ENCODE measurements at places on chromosomes 2 and 18.

DNA sequence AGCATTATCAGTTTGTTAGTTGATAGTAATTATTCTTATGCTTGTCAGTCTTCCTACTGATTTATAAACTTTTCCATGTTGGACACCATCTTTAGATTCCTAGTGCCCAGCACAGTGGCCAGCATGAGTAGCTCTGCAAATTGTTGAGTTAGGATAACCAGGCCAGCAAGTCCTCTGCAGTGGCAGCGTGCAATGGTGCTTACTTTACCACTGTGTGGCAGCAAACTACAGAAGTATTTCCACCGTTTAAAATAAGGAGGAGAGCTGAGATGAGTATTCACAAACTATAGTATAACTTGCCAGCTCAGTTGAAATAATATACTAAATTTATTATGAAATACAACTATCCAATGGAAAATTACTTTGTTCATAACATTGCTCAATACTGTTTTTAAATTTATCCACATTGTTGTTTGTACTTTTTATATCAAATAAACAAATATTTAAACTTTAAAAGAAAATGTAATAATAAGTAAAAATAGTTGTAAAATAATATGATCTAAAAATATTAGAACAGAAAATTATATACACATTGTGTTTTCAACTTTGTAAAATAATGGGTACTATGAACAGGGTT lies 9.3 kb upstream of the THADA start:
- DNase-seq: peak; percentile 36

- DNase-seq: no peak
Measured at GRCh38 chr18:78826631-78827030, 153.0 kb upstream of the SALL3 start.

- no peak for DNase-seq
Measured at GRCh38 chr2:138579556-138579955, 78.0 kb downstream of the SPOPL start.

- DNase-seq: no peak
Measured at GRCh38 chr2:189829102-189829833, 45.0 kb downstream of the PMS1 start.

Data from mammary epithelial cell (primary cell).